ENCODE measurements at places on chromosomes 4 and X. TPM values are rescaled to one million over a fixed set of nuclear protein-coding genes. Genes with fewer than 3 reads are reported as not detected.

DNA sequence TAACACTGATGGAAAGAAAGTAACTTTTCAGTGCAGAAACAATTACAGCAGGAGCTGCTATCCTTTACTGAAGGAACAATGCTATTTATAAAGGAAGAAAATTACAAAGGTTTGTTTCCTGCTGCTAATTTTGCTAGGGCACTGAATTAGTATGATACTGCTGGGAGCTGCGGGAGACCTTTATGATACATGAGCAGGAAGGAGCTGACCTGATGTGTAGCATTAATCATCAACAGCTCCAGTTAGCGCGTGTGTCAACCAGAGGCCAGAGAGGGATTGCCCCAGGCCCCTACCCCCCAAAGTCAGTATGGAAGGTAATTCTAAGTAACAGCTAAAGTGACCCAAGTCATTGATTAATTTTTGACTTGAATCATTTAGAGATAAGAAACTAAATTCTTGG, 728.9 kb downstream of the PCDH18 start:
- no peak overlapping the region for H3K27ac ChIP-seq
- H3K36me3 ChIP-seq: no peaks in the 10 kb centered on the region
- H3K4me3 ChIP-seq: no peak overlapping the region
- DNase-seq: no peak
- H3K4me1 ChIP-seq: no peaks in the 10 kb centered on the region

- H3K36me3 ChIP-seq: no peaks in the 10 kb centered on the region
- no peak overlapping the region for H3K27ac ChIP-seq
- no peak for DNase-seq
- peak overlapping the region; percentile 9 for H3K4me3 ChIP-seq
These were observed 1.2 kb downstream of the TLL1 start for GRCh38 chr4:165874072-165874790.

SLIT2 gene
- not detected for total RNA-seq

GRCh38 chrX:154355094-154355775, 19.2 kb downstream of the FLNA start:
- peaks cover 14% of the 10 kb centered on the region for H3K36me3 ChIP-seq
- H3K4me1 ChIP-seq: peaks cover 32% of the 10 kb centered on the region
- H3K27me3 ChIP-seq: no peaks in the 10 kb centered on the region

- DNase-seq: no peak
- H3K4me1 ChIP-seq: no peaks in the 10 kb centered on the region
- H3K27ac ChIP-seq: no peak overlapping the region
- no peak overlapping the region for H3K4me3 ChIP-seq
- H3K36me3 ChIP-seq: no peaks in the 10 kb centered on the region
- H3K27me3 ChIP-seq: no peaks in the 10 kb centered on the region
These were observed 24.9 kb upstream of the CXXC4 start for GRCh38 chr4:104519588-104519987.

GSX2 gene
- not detected for total RNA-seq

DNA sequence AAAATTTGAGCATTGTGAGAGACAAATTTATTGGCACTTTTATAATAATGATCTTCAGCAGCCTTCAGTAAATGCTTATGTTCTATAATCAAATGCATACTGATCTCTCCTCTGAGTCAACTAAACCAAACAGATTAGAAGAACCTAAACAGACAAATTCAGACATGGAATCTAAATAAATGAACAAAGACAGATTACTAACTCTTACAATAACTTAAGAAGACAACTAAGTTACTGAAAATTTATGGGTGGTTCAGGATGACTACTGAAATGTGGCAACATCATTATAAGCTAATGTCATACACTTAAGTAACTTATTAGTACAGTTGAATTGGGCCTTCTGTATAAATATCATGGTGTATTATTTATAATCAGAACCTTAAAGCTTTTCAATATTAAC, 127.3 kb downstream of the NEK1 start:
- no peak overlapping the region for H3K4me3 ChIP-seq
- no peaks in the 10 kb centered on the region for H3K27me3 ChIP-seq
- H3K4me1 ChIP-seq: no peaks in the 10 kb centered on the region

MAGIX gene
- total RNA-seq: 1.3 TPM

GRCh38 chr4:185011408-185011807, 6.9 kb upstream of the HELT start:
- DNase-seq: peak; percentile 44
- peaks cover 3% of the 10 kb centered on the region for H3K4me1 ChIP-seq
- no peaks in the 10 kb centered on the region for H3K36me3 ChIP-seq

- H3K27me3 ChIP-seq: no peaks in the 10 kb centered on the region
- peaks cover 27% of the 10 kb centered on the region for H3K4me1 ChIP-seq
- no peak overlapping the region for H3K4me3 ChIP-seq
- H3K27ac ChIP-seq: no peak overlapping the region
These were observed 84.1 kb downstream of the TMEM164 start for GRCh38 chrX:110086916-110087484.

DNA sequence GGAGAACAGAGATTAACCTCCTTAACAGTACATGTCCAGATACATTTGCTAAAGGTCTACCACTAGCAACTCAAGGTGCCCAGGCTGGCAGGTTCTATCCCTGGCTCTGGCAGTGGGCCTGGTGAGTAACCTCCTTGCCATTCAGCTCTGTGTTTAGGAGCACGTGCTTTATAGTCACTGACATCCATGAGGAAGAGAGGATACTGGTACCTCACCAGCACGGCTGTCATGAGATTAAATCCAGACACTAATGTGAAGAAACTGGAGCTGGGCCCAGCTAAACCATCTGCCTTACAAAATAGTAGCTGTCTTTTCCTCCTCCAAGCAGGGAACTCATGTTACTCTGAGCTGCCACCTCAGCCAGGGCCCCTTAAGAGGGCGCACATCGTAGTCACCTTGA, 45.3 kb downstream of the GPRASP3 start:
- peaks cover 10% of the 10 kb centered on the region for H3K4me1 ChIP-seq
- no peak for DNase-seq
- H3K27me3 ChIP-seq: no peaks in the 10 kb centered on the region
- no peak overlapping the region for H3K27ac ChIP-seq

DNA sequence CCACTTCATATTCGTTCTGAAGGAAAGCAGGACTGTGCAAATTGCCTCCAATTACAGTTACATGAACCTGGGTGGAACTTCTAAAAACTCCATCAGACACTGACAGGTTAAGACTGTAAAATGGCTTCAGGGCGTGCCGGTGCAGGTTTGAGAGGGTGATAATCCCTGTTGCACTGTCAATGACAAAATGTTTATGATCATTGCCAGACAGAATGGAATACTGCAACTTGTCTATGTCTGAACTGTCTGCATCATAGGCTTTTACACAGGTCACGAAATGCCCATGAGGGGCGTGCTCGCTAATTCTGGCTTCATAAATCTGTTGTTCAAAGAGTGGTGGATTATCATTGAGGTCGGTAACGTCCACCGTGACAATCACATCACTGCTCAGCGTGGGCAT, 63.7 kb upstream of the MTNR1A start:
- H3K27ac ChIP-seq: no peak overlapping the region
- H3K27me3 ChIP-seq: peaks cover 1% of the 10 kb centered on the region
- no peak overlapping the region for H3K4me3 ChIP-seq
- no peaks in the 10 kb centered on the region for H3K36me3 ChIP-seq
- no peak for DNase-seq

DNA sequence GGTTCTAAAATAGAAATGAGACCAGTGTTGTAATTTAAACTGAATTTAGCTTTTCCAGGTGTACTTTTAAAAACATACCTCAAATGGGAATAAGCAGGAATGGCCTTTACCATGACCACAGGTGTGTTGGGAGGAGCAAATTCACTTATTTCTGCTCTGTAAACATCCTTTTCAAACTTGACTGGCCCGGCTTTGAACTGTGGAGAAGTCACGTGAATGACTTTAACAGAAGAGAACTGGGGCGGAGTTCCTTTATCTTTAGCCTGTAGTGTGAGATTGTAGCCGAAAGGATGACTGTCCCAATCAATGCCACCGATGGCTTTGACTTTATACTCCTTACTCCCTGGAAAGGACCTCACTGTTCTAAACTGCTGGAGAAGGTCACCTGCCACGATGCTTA, 15.1 kb downstream of the FAT1 start:
- H3K4me1 ChIP-seq: no peaks in the 10 kb centered on the region
- no peaks in the 10 kb centered on the region for H3K27me3 ChIP-seq
- no peak overlapping the region for H3K4me3 ChIP-seq
- H3K27ac ChIP-seq: no peak overlapping the region

DNA sequence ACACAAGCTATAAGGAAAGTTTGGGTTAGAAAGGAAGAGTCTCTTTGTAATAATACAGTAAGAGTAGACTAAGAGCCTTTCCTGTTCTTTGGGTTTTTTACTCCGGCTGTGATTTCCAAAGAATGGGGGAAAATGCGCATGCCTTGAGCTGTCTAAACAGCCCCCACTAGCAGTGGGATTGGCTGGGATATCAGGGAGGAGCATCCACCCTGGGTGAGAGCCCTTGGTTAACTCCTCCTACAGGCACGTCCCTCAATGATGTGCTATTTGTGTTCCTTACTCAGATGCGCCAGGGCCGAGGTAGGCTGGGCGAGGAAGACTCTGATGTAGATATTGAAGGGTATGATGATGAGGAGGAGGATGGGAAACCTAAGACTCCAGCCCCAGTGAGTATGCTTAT, 74.0 kb upstream of the OGT start:
- DNase-seq: no peak
- H3K27ac ChIP-seq: no peak overlapping the region
- no peak overlapping the region for H3K4me3 ChIP-seq

TTC29 gene
- not detected for total RNA-seq

DNA sequence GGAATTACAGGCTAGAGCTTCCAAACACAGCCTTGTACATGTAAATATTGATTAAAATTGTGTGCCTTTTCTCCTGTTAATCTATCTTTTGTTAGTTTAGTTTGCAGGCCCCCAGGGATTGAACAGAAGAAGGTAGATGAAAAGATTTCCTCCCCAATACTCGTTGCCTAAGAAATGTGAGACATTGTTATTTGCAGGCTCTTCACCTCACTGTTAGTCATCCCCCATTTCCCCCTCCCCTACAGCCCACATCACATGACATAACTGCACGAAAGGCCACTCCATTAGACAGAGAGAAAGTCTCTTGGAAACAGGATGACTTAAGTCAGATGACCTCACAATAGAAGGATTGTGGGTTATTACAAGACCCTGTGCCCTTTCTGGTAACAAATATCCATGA, 13.3 kb upstream of the MID1 start:
- H3K4me3 ChIP-seq: no peak overlapping the region
- H3K36me3 ChIP-seq: no peaks in the 10 kb centered on the region
- no peak overlapping the region for H3K27ac ChIP-seq
- H3K27me3 ChIP-seq: no peaks in the 10 kb centered on the region

CFAP99 gene
- total RNA-seq: 0.05 TPM

DNA sequence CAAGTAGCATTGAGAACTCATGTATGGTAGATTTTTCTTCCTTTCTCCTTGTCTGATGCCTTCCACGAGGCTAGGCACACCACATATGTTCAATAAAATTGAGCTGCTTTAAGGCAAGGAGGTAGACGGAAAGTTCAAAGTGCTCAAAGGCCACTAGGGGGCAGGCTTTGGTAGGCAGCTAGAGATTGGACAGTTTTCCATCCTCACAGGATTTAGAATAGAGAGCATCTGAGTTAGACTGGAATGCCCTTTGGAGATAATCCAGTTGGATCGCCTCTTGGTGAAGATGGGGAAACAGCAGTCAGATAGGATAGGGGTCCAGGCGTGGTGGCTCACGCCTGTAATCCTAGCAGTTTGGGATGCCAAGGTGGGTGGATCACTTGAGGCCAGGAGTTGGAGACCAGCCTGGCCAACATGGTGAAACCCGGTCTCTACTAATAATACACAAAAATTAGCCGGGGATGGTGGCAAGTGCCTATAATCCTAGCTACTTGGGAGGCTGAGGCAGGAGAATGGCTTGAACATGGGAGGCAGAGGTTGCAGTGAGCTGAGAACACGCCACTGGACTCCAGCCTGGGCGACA, 30.4 kb downstream of the ELF4 start:
- DNase-seq: peak; percentile 72
- H3K27me3 ChIP-seq: no peaks in the 10 kb centered on the region
- peaks cover 45% of the 10 kb centered on the region for H3K4me1 ChIP-seq
- H3K4me3 ChIP-seq: no peak overlapping the region
- peak overlapping the region; percentile 26 for H3K27ac ChIP-seq

SOWAHD gene
- 0.30 TPM for total RNA-seq

DNA sequence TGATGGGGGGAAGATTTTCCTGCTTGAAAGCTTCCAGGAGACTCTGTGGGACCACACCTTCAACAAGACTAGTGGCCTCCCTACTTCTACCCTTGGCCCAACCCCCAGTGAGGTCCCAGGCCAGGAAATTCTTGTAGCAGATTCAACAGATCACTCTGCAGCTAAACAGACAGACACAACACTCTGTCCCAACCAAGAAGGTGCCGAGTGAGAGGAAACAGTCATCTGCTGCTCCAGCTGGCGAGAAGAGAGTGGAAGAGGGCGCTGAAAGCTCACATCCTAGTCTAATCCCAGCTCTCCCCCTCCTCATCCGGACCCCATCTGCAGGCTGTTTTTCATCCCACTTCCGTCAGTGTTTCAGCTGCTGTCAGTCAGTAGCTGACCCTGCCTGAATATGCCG, 63.4 kb downstream of the CHRDL1 start:
- no peaks in the 10 kb centered on the region for H3K27me3 ChIP-seq
- no peaks in the 10 kb centered on the region for H3K4me1 ChIP-seq
- no peak overlapping the region for H3K27ac ChIP-seq
- no peak overlapping the region for H3K4me3 ChIP-seq
- H3K36me3 ChIP-seq: no peaks in the 10 kb centered on the region
- DNase-seq: no peak

DNA sequence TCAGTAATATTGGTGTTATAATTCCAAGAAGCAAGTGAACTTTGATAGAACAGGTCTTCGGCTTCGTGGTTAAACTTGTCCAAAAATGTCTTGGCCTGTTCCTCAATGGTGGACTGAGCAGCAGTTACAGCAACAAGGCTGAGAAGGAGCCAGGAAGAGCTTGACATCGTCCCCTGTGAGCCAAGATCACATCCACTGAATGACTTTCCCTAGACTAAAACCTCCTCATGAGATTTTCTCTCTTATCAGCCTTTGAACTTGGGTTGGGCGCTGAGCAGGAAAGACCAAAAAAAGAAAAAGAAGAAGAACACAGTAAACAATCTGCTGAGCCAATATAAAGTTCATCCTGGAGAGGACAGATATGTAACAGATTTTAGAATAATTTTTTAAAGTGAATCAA, at the start of gene ACE2:
TSS of gene ACE2 (minus strand) at position 216 of the 400 bp plus-strand sequence. CDS start at position 167, 49 bp downstream.
- H3K4me3 ChIP-seq: no peak within 1 kb of the TSS
- H3K4me1 ChIP-seq: no peaks in the 10 kb centered on the region
- no peak for DNase-seq
- peaks cover 6% of the 10 kb centered on the region for H3K27me3 ChIP-seq
- no peaks in the 10 kb centered on the region for H3K36me3 ChIP-seq
- H3K27ac ChIP-seq: no peak within 1 kb of the TSS

GRCh38 chr4:47686294-47686872, 151.5 kb downstream of the CORIN start:
- H3K27me3 ChIP-seq: peaks cover 7% of the 10 kb centered on the region
- H3K27ac ChIP-seq: no peak overlapping the region
- H3K4me3 ChIP-seq: no peak overlapping the region
- peaks cover 2% of the 10 kb centered on the region for H3K4me1 ChIP-seq
- peak; percentile 84 for DNase-seq

All from activated CD4-positive, alpha-beta T cell treated with anti-CD3 and anti-CD28 coated beads for 36 hours (primary cell).